Stimulated activated CD8-positive, alpha-beta memory T cell treated with anti-CD3 and anti-CD28 coated beads, Interleukin-7, amount 100 ng/mL, for 4 hours (primary cell): ENCODE measurements at places on chromosomes 7 and 10.

- no peak for DNase-seq
These were observed 54.1 kb downstream of the ZNF248 start for GRCh38 chr10:37803269-37803668.

GRCh38 chr7:98613601-98614425, 3.3 kb upstream of the NPTX2 start:
- DNase-seq: no peak

- DNase-seq: no peak
These were observed 190.6 kb upstream of the AKR1E2 start for GRCh38 chr10:4635388-4635787.

DNA sequence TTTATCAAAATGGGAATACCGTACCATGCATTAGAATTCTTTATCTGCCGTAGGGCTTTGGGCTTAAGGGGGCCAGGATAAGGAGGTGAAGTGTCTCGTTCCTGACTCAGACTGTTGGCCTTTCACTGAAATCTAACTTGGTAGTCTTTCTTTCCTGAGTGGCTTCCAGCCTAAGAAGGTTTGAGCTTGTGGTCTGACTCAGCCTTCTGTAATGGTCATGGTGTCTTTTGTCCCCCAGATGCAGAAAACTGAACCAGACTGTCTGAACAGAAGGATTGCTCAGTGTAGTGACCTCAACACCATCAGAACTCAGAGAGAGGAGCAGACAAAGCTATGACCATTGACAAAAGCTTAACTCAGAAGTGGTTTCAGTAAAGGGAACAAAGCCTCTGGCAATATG, 39.5 kb downstream of the WNT2 start:
- DNase-seq: no peak

DNA sequence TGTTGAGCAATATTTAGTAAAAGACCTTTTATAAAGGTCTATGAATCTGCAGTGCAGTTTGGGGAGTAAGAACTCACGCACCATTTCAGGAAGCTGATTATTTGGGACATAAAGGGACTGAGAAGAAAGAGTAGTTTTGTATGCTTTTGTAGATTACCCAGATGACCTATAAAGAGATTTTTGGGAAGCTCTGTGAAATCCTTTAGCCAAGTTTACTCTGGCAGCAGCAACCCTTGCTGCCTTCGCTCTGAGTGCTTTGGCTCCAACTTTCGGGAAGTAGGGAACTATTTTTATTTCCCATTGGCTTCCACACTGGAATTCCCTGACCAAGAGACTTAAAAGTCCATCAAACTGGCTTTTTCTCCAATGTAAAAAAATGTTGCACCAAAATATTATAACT, 1110.1 kb upstream of the PHF14 start:
- no peak for DNase-seq

GRCh38 chr10:14244801-14245211, 85.9 kb downstream of the FRMD4A start:
- DNase-seq: no peak

GRCh38 chr7:98795741-98796493, 73.9 kb downstream of the TMEM130 start:
- DNase-seq: no peak

GRCh38 chr10:112584276-112584675, 137.3 kb downstream of the VTI1A start:
- no peak for DNase-seq

GRCh38 chr7:47571331-47572093, 10.4 kb downstream of the TNS3 start:
- DNase-seq: no peak

DNA sequence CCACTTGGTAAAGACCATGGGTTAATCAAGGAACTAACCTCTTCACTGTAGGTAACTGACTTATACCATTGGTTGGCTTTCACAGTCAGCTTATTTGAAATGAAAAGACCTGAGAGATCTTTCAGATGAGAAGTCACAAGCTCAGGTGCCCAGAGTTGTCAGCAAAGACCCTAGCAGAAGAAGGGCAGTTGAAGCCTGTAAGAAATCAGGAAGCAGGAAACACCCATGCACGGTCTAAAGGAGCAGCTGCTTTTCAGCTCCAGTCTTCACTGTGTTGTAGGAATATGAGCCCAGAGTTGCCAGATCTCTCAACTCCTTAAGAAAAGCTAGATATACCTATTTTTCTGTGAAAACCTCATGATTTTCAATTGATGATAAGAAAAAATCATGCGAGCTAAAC, 130.0 kb downstream of the ARID5B start:
- DNase-seq: no peak

DNA sequence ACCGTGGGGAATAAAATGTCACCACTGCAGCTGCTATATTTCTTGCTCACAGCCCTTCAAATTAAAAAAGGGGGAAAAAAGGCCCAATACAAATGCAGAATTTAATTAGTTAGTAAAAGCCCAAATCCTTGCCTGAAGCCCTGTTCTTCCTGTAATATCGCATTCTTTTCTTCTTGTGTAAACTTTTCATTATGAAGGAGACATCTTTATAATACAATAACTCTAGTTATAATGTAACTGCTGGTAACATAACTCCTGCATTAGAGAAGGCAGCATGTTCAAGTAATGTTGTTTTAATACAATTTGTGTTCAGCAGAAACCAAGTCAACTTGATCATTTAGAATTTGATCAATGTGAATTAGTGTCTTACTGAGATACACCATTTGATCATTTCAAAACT, 250.9 kb downstream of the CHCHD3 start:
- no peak for DNase-seq

DNA sequence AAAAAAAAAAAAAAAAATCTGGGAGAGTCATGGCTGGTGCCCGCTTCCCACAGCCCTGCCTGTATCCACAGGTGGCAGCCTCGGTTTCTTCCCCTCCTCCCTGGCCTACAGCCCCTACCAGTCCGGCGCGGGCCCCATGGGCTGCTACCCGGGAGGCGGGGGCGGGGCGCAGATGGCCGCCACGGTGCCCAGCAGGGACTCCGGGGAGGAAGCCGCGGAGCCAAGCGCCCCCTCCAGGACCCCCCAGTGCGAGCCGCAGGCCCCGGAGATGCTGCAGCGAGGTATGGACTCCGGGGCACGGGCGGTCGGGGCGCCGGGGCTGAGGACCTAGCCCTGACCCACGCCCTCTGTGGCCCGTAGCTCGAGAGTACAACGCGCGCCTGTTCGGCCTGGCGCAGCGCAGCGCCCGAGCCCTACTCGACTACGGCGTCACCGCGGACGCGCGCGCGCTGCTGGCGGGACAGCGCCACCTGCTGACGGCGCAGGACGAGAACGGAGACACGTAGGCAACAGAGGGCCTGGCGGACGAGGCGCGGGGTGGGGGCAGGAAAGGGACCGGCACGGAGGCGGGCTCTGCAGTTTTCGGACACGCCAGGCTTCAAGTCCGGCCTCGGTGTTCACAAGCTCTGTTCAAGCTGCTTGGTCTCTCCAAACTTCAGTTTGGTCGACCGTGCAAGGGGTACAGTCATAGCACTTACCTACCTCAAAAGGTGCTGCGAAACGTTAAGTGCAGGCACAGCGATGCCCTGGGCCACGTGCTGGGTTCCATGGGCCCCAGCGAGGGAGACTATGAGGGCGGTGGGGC, 3.9 kb downstream of the NFKB2 start:
- DNase-seq: peak; percentile 66

- no peak for DNase-seq
These were observed 477.7 kb downstream of the TNS3 start for GRCh38 chr7:47104206-47104549.

DNA sequence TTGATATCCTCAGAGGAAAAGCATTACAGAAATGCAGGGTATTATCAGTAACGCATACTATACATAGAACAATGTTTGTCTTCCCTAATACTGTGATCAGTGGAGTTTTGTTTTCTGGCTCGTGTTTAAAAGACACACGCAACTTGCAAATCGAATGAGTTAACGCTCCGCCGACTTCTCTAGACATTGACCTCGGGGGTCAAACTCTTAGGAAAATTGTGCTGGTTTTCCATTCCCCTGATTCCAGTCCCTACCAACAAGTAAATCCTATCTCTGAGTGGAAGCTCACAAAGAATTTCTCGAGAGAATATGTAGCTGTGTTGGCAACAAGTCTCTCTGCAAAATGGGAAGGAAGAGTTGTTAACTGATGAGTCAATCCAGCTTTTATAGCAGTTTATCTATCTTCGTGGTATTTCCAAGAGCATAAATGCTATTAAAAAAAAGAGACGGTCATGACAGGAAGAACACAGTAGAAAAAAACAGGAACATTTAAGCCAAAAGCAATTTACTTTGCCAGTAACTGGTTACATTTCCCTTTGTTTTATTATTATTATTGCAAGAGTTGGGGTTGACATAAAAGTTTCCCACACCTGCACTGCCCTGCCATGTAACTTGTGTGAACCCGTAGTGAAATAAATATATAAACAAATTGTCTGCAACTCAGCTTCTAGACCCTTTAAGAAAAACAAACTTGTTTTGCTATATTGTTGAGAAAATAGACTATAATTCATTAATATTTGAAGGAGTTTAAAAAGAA, 144.4 kb downstream of the ARID5B start:
- DNase-seq: no peak

- no peak for DNase-seq
These were observed 6.0 kb upstream of the ZRANB1 start for GRCh38 chr10:124935946-124936345.

DNA sequence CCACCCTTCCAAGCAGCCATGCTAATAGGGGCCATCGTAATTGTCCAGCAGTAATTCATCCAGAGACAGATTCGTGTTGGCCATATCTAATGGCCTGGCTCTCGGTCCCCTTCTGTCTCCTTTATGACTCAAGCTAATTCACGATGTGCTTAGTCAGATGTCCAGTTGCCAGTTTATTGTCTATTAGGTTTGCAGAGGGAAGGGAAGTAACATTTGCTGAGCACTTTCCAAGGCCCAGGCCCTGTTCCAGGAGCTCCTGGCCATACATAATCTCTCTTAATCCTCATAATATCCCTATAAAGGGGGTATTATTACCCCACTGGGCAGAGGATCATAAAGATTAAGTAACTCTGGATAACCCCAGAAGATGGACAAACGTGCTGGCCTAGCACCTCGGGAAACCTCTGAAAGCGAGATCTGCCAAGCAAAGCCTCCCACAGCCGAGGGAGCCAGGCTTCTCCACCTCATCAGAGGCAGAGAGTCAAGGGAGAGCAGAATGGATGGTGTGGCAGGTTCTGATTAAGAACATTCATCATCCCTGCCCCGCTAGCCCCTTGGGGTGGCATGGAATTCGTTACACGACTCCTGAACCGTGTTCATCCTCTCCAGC, 153.7 kb downstream of the PLXNA4 start:
- DNase-seq: no peak

GRCh38 chr10:33114451-33114952, 156.5 kb upstream of the ITGB1 start:
- DNase-seq: no peak

- no peak for DNase-seq
These were observed 10.4 kb upstream of the TNKS2 start for GRCh38 chr10:91787810-91788209.

GRCh38 chr7:43569424-43569823, 13.5 kb upstream of the STK17A start:
- DNase-seq: no peak

DNA sequence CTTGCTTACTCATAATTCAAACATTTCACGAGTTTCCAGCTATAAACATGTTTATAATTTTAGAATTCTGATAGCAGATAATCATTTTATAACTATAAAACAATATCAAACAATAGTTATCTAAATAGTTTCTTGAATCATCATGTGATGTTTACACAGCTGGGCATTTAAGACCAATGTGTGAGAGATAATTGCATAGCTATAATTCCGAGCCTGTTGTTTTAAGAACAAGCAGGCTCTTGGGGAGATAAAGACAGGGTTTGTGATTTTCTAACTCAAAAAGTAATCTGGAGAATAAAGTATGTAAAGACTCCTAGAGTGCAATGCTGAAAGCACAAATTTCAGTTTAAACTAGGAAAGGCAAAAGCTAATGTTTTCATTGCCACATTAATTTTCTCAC, 331.2 kb downstream of the LRRTM3 start:
- DNase-seq: no peak

DNA sequence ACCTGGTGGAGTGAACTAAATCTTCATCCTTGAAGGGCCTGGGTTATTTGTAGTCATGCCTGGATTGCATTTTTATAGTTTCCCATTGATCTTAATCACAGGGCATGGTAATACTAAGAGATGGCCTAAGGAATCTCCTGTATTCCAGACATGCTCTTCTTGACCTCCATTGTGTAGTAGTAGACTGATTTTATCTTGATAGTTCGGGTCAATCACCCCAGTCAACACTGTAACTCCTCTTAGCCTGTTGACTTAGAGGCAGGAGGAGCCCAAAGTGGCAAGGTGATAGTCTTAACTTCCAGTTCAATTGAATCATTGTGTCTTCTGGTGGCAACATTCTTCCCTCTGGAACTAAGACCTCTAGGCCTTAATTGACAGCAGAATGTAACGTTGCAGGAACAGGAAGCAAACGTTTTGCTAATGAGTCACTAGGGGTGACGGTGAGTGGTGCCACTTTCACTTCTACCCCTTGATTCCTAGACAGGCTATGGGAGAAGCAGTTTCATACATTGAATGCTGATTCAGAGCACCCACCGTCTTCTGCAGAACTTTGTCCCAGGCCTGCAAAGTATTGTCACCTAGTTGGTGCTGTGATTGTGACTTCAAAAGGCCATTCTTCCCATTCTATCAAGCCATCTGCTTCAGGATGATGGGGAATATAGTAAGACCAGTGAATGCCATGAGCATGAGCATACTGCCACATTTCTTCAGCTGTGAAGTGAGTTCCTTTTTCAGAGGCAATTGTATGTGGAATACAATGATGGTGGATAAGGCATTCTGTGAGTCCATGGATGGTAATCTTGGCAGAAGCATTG, 24.0 kb upstream of the PAPSS2 start:
- no peak for DNase-seq

GRCh38 chr10:99875473-99875872, 93.0 kb downstream of the ABCC2 start:
- DNase-seq: no peak

GRCh38 chr10:74598891-74599566, 227.4 kb upstream of the KAT6B start:
- no peak for DNase-seq

GRCh38 chr7:139641337-139641992, 118.0 kb downstream of the CLEC2L start:
- DNase-seq: no peak

DNA sequence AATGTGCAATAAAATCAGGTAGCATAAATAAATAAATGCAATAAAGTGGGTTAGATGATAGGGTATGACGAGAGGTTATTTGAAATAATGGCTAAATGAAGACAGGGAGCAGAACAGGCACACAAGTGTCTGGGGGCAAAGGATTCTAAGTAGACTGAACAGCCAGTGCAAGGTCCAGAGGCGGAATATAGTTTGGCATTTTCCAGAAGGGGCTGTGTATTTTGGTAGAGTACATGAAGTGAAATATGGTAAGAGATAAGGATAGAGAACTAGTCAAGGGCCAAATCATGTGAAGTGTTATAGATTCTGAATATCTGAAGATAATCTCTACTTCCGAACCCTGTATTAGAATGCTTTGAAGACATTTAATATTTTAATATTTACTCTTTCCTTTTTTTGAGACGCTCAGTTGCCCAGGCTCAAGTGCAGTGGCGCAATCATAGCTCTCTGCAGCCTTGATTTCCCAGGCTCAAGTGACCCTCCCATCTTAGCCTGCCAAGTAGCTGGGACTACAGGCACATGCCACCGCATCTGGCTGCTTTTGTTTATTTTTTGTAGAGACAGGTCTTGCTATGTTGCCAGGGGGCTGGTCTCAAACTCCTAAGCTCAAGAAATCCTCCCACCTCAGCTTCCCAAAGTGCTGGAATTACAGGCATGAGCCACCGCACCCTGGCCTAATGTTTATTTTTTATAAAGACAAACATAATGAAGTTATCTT, 44.4 kb upstream of the CD36 start:
- DNase-seq: no peak
